ENCODE measurements at places on chromosomes 2 and 18.

- no peak for DNase-seq
Measured at GRCh38 chr2:9971105-9971818, 19.8 kb downstream of the GRHL1 start.

DNA sequence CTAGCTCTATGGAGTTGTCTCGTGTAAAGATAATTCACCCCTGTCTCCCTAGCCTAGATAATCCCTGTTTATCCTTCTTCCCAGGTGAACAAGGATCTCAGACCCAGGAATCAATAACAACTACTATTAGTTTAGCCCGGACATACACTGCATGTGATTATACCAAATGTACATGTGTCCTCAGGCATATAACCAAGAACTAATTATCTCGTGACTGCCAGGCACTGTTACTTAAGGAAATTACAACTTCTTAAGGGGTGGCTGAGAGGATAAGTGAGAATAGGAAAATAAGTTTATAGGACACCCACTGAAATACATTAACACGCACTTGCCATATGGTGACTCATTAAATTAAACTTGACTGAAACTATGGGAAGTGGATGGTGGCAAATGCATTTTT, 126.6 kb downstream of the CNTNAP5 start:
- no peak for DNase-seq

DNA sequence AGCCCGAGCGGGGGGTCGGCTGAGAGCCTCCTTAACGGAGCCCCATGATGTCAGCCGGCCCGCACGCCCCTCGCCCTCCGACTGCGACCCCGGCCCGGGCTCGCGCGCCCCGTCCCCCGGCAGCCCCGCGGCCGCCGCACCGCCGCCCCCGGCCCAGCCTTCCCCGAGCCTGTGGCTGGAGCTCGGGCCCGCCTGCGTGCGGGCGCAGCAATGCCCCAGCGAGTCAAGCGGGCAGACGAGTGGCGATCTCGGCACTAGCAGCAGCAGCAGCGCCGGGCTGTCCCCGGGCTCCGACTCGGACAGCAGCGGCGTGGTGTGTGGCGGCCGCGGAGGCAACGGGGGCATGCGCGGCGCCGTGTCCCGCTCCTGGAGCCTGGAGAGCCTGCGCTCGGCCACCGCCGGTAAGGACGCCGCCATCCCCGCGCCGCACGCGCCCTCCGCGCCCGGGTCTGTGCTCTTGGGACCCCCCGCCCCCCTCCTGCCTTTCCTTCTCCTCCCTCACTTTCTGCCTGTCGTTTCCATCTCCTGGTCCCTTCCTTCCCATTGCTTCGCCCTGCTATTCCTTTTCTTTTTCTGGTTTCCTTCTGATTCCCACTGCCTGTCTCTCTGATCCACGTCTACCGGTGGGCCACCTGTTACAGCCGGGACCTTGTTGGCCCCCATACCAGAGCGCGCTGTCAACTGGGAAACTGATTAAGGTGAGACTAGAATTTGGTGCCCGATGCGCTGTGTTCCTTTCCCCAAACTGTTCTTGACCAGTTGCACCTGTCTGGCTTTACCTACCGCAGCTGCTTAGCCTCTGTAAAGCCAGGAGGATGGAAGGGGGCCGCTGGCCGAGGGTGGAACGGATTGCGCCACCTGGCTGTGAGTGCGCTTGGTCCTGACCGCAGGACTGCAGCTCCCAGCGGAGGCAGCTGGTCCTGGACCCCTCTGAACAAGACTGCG, 127.4 kb downstream of the ARHGEF4 start:
- DNase-seq, result no peak

- DNase-seq, result no peak
Measured at GRCh38 chr2:79585701-79586433, 73.0 kb downstream of the CTNNA2 start.

DNA sequence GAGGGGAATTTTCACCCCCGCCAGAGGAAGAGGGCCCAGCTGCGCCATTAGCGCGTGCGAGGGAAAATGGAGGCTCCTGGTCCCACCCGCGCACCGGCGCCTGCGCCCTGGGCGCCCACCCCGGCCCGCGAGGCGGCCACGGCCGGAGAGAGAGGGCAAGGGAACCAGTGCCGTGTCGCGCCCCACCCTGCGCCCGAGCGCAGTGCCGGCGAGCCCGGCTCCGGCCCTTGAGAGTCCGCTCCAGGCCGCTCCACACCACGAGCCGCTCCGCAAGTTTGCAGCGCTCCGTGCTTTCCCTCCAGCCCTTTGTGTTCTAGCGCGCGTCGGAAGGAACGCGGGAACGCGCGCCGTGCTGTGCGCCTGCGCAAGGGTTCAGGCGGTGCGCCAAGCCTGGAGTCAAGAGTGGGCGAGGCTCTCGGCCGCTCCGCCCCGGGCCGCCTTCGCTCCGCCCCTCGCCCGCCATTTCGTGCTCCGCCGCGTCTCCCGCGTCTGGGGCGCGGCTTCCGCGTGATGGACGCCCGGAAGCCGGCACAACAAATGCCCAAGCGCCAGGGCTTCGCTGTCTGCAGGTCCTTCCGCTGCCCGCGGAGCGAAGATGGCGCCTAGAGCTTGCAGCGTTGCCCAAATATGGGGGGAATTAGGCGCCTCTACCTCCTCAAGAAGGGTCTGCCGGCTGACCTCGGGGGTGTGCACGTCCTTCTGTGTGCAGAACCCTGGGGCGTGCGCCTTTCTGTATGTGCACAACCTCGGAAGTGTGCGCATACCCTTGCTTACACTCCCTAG, 46.1 kb upstream of the PTMA start:
- peak; percentile 93 for DNase-seq

GRCh38 chr2:61707984-61708852, 145.6 kb downstream of the FAM161A start:
- no peak for DNase-seq

- no peak for DNase-seq
Measured at GRCh38 chr2:216389570-216389969, 17.3 kb upstream of the MARCHF4 start.

GRCh38 chr2:112836163-112836560, 417 bp downstream of the IL1B start:
- DNase-seq, result no peak

- no peak for DNase-seq
Measured at GRCh38 chr2:168666339-168666738, 136.1 kb upstream of the NOSTRIN start.

- no peak for DNase-seq
Measured at GRCh38 chr2:109253217-109253616, 124.2 kb downstream of the SH3RF3 start.

Measured in stimulated activated CD4-positive, alpha-beta T cell treated with anti-CD3 and anti-CD28 coated beads, TNF-alpha, amount 100 ng/mL, for 4 hours (primary cell).